ENCODE measurements at places on chromosomes 5 and 9.

DNA sequence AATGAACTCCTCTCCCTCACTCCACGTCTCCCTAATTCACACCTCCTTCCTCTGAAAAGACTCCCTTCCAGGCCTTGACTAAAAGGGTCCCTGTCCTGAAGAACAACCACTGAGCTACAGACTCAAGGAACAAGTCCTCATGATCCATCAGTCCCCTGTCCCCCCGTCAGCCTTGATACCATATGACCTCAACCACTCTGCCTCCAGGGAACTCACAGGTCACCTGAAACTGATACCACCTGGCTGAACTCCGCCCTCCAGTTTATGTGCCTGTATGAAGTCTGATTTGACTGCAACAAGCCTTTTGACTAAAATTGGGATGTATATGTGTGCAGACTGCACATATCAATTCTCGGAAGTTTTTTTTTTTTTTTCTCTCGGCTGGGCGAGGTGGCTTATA lies 88.7 kb downstream of the UGCG start:
- DNase-seq: no peak

- peak; percentile 25 for DNase-seq
These were observed 27.1 kb downstream of the LHX6 start for GRCh38 chr9:122201641-122202040.

- DNase-seq: no peak
These were observed 6.7 kb downstream of the SLC2A8 start for GRCh38 chr9:127403507-127404192.

- DNase-seq: no peak
These were observed 35.0 kb downstream of the AOPEP start for GRCh38 chr9:94761481-94761880.

DNA sequence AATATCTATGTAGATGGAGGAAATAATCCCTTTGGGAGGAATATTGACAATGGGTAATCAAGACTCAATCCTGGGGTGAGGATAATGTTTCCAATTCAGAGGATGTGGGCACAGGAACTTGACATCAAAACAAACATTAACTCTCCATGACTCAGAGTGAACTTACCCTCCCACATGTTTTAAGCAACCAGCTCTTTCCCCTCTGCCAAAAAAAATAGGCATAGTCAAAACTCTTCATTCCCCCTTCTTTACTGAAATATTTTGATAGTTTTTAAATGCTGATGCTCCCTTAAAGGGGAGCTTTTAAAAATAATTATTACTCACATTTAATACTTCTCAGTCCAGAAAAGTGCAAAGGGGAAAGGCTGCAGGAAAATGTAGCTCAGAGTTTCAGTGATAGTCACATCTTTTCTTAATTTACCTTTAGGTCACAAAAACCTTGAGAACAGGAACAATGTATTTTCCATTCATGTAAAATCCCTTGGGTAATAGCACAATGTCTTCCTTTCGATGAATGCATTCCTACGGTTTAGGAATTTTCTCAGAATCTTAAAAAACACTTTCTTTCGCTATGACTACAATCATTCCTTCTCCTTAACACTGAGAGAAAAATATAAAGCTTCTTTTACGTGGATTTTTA lies 298.4 kb upstream of the GRAMD2B start:
- DNase-seq: peak; percentile 62

DNA sequence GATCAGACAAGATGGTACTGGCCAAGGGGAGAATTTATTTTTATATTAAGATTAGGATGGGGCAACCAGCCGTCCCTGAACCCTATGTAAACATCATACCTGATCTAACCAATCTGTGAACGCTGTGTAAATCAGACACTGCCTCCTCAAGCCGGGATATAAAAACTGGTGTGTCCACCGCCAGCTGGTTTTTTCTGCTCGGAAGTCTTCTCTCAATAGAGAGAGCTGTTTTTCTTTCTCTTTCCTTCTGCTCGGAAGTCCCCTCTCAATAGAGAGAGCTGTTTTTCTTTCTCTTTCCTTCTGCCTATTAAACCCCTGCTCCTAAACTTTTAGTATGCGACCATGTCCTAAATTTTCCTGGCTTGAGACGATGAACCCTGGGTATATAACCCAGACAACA lies 615.5 kb upstream of the NUDT12 start:
- DNase-seq: no peak

DNA sequence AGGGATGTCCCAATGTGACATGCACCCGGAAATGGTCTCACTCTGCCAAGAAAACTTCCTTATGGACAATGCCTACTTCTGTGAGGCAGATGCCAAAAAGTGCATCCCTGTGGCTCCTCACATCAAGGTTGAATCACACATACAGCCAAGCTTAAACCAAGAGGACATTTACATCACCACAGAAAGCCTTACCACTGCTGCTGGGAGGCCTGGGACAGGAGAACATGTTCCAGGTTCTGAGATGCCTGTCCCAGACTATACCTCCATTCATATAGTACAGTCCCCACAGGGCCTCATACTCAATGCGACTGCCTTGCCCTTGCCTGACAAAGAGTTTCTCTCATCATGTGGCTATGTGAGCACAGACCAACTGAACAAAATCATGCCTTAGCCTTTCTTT lies 37.6 kb upstream of the CCDC152 start:
- peak; percentile 2 for DNase-seq

Data from fibroblast of skin of right quadriceps (primary cell).